ENCODE measurements at places on chromosomes 11 and 22.

GRCh38 chr22:35746946-35747703, 29.5 kb downstream of the APOL5 start:
- no peak for DNase-seq

DNA sequence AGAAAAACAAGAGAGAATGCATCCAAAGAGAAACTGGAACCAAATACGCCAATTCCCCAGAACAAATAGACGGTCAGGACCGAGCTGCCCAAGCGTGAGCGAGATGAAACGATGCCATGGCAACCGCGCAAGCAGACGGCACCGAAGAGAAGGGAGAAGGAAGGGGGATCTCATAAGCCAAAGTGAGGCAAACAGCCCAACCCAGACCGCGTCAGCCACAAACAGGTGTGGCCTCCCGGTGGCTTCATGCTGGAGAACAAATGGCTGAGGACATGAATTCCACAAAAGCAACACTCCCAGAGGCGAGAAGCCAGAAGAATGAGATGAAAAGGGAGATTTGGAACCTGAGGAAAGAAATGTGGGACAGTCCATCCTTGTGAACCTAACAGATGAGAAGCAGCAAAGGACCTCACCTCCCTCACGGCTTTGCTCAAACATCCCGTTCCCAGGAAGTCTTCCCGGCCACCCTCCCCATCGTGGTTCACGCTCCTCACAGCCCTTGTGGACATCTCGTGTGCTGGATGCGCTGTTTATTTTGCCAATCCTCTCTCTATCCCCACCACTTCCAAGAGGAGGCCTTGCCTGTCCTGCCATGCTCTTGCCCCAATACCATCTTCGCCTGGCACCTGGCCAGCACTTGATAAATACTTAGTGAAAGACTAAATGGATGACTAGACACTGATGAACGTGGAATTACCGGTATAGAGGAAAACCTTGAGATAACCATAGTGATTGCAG, 89.1 kb upstream of the RTL6 start:
- no peak for DNase-seq

- no peak for DNase-seq
These were observed 104.3 kb downstream of the KCNQ1 start for GRCh38 chr11:2549080-2549479.

DNA sequence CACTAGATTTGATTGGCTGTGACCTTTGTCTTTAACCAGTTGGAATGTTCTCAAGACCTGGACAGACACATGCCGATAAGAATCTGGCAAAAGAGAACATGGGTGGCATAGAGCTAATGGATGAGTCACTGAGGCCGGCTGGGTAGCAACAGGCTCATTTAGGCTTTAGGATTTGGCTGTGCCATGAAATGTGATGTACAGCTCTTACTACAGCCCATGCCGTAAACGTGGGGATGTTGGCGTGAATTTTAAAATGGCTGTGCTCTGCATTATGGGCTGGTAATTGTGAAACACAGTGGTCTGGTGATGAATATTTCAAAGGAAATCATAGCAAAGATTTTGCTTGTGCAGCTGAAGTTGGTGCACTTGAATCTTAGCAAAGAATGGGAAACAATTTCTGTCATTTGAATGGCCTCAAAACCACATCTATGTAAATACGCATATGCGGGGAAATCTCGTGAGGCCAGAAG, 332.4 kb downstream of the TBC1D22A start:
- peak; percentile 28 for DNase-seq

DNA sequence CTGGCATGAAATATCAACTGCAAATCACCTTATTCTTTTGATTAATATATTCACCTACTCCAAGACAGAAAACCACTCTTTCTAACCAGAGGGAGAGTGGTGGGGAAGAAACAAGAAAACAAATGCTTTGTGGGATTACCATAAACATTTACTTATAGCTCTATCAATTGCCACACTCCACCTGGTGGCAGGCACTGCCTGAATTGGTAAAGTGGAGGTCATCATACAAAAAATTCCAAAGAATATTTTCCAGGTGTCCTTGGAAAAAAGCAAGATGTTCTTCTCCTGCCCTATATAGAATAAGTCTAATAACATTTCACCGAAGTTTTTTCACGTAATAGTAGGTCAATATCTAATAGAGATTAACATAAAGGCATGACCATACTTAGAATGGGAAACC, 45.3 kb downstream of the PHF21A start:
- DNase-seq = no peak

Measured in activated CD8-positive, alpha-beta memory T cell treated with anti-CD3 and anti-CD28 coated beads for 24 hours (primary cell).